Lower leg skin (tissue), 4 donors: ENCODE measurements at places on chromosomes 2 and 18.
A peak's percentile ranks its signal among the peaks of the same experiment; 100 is the strongest.

DNA sequence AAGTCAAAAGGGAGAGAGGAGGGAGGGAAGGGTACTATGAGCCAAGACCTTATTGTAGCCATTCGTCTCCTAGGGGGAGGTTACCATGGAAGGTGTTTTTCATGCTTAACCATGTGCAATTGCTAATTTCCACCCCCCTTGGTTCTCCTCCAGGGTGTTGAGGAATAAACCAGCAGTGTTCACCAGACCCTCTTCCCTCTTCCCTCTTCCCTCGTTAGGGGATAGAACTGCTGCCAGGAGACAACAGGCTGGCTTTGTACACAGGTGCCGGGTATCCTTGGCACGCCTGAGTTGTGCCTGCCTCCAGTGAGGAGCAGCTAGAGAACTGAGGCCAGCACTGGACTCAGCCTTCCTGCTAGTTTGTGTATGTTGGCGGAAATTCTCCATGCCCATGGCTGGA lies 41.1 kb upstream of the ARL5A start:
- DNase-seq, result no peak

GRCh38 chr2:161995553-161996016 lies 78.4 kb downstream of the DPP4 start:
- no peak for DNase-seq

DNA sequence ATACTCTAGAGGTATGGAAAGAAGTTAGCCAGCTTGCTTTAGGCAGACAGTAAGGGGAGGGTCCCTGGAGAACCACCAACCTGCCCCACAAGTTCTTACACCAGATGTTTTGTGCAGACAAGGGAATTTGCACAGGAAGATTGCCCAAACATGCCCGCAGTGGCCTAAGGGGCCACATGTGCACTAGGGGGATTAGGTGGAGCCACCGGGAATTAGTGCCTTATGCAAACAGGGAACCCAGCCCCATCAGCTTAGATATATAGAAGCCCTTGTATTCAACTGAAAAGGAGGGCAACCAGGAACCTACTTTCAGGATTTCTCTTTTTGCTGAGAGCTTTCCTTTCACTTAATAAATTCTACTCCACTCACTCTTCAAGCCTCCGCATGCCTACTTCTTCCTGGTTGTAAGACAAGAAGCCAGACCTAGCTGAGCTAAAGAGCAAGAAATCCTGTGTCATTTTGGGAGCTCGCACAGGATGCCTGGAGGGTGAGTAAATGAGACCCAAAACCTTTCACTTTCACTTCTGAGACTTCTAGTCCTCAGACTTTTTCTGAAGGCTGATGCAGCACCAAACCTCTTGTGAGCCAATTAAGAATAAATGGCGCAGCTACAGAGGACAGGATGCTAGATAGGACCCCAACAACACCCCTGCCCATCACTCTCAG lies 146.3 kb downstream of the GCA start:
- DNase-seq, result no peak

GRCh38 chr2:83565626-83566025 lies 893.5 kb downstream of the SUCLG1 start:
- no peak for DNase-seq

GRCh38 chr18:46751882-46752281 lies 5.0 kb downstream of the ST8SIA5 start:
- no peak for DNase-seq

- no peak for DNase-seq
Observed at GRCh38 chr2:164903204-164903603, 52.1 kb downstream of the SLC38A11 start.

DNA sequence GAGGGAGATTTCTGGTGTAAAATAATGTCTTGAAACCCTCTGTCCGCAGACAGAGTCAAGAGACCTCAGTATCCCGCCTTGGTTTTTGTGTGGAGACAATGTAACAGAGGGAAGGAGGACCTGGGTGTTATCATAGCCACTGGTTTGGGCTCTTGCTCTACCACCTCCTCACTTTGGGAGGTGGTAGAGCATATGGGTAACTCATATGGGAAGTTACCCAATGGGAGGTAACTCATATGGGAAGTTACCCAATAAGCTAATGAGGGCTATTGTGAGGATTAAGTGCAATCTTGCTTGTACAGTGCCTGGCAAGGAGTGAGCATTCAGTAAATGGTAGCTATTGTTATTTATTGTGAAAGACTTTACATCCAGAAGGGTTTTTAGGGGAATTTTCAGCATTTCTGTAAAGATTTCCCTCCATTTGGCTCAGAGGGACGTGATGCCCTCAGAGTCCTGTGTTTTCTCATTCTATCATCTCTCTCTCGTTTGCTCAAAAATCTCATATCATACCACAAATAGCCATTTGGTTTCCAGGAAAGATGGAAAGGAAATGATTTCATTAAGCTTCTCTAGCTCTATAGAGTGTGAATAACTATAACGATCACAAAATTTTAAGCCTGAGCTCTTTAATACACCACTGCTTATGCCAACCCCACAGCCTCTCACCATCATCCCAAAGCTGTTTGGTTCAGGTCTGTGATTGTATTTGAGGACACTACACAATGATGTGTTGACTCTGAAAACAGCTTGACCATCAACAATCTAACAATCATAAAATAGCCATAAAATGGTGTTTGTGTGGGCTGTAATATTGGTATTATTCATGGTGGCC lies 307.7 kb downstream of the STK39 start:
- DNase-seq, result no peak

GRCh38 chr2:120861191-120861575 lies 125.5 kb downstream of the GLI2 start:
- no peak for DNase-seq

DNA sequence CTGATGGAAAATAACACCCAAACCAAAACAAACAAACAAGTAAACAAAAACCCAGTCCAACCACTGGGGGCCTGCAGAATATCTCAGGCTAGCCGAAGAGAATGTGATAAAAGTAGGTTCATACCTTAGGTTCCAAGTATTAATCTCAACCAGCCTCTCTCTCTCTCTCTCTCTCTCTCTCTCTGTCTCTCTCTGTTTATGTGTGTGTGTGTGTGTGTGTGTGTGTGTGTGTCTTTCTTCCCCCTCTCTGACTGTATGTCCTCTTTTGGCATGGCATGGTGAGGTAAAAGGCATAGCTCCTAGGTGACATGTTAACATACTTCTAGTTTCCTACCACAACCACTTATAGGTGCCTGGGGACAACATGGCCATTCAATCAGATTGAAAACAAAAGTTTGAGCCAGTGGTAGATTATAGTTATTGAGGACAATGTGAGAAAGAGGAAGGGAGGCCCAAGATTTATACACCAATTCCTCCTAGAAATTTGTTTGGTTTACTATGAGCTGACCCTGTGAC lies 93.0 kb downstream of the SETBP1 start:
- DNase-seq, result no peak

DNA sequence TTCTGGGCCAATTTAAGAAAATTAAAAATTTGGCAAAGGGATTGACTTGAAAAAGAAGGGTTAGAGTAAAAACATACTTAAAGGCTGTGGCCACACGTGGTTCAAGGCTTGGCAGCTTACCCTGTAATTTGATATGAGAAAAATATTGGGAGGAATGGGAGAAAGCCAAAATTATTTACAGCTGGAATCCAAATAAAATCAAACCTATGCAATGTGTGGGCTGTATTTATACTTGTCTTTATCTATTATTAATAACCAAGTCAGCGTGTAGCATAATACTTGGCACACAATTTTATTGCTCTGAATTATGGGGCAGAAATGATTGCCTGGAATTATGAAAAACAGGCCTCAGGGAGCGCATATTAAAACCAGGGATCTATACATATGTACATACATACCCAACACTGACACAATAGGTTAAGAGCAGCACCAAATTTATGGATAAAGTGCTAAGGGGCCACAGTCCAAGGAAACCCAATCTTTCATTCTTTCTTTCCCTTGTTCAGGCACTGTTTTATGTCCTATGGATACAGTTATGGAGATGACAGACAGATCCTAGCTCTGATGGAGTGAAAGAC lies 35.6 kb downstream of the FAM124B start:
- DNase-seq, result no peak

GRCh38 chr18:58730618-58731017 lies 59.4 kb downstream of the MALT1 start:
- DNase-seq, result no peak

DNA sequence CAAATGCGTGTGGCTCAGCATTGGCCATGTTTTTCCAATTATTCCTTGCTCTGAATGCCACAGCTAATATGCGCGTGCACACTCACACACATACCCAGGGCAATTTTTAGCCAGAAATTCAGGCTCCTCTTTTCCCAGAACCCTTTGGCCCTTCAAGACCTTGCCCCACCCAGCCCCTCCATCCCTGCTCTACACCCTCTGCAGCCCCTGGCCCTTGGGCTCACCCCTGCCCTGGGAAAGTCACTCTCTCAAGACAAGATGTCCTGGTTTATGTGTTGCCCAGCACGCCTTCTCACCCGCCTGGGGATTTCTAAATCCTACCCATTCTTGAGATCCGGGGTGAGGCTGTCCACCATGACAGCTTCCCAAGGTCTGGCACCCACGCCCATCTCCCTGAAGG lies 319.7 kb downstream of the CYP26B1 start:
- no peak for DNase-seq

DNA sequence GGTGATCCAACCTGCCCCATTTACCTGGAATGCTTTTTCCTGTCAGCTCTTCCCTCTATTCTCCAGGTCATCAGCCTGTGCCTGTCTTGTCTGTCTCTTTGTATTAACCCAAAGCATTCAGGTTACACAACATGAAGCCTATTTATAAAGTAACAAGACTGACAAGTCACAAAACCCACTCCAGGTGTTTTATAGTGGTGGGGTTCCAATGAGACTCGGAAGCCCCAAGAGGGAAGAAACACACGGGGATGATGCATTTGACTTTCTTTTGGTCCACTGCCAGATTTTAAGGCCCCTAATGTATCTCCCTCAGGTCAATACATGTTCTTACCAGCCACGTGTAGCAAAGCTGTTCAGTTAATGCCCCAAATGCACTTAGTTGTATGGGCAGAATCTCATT lies 27.5 kb downstream of the TGFA start:
- no peak for DNase-seq

DNA sequence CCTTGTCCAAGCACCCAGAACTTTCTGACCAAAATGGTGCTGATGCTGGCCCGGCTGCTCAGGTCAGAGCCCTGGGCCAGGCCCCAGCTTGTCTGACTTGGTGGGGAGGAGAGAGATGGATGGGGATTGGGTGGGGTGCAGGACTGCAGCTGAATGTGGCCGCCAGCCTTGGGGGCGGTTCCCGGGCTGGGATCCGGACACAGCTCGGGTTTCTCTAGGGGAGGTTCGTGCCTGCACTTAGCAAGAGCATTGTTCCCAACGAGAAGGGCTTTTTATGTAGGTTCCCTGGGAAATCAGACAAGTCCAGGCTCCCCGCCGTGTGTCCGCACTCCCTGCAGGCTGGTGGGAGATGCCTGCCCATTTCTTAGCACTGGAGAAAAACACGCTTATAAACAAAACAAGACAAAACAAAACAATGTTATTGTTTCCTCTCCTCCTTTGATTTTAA lies 50.5 kb upstream of the HS6ST1 start:
- no peak for DNase-seq

DNA sequence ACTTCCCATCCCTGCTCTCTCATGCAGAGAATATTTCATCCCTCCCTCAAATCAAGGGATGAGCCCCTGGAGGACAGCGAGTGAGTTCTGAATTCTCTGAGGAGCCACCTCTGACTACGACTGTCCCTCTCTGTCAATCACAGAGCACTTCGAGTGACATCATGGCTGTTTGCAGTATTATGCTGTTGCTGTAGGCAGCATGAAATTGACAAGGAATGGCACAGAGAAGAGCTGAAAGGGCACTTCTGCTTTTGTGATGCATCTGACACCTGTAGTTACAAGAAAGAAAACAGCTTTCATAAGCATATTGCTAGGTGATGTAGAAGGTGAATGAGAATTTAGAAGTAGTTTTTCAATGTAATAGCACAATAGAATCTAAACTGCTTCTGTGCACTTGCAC lies 166.9 kb downstream of the ARHGAP15 start:
- no peak for DNase-seq

DNA sequence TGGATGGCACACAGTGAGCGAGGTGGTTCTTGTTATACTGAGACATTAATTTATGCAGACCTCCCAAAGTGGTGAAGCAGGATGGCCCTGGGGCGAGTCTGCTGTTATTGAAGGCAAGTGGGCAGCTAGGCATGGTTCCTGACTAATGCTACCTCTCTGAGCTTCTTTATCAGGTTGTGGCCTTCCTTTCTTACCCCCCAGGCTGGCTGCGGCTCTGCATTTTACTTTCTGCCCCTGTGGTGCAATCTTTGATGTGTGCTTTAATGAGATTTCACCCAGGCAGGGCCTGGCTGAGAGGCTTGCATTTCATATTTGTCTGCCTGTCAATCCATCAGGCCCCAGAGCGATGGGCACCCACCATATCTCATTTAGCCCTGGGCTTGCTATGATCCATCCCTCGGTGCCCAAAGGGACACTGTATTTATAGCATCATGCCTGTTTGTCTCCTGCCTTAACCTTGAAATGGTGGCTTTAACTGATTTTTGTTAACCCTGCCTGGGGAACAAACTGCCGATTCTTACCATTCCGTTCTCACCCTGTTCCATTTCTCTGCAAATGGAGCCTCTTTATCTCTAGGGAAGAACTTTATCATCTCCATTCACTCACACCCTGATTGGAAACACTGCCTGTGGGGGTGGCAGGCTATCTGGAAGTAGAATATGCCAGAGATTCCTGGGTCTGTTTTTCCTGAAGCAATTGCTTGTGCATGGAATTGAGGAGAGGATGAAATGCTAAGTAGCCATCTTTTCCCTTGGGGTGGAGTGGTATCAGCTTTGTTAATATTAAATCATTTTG lies 316.2 kb upstream of the THSD7B start:
- no peak for DNase-seq

DNA sequence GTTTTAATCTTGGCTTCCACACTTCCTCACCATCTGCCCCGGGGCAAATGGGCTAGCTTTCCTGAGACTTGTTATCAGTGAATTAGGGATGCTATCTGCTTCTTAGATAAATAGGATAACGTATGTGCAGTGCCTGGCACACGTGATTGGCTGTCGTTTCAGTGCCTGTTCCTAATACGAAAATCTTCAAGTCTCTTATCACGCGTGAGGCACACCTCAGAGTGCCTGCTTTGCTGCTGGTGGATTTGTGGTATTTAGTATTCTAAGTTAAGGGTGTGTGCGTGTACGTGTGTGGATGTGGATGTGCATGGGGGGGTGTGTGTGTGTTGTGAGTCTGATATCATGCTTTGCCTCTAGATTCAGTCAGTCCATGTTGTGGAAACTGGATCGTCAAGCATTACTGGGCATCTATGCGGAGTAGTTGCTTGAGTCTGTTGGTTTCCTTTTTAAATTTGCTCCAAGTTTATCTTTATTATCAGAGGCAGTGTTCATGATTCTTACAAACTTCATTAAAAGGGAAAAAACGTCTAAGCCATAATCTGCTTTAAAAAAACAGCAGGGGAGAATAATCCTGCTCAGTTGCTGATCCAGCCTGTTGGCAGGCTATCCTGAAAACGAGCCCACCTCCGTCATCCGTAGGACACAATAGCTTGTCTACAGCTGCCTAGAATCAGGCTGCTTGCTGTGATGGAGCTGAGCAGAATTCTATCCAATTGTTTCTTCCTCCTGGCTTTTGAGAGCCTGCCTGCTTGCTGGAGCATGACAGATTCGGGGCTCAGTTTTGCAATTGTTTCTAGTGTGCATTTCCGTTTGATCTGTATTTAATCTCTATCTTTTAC lies 6.6 kb downstream of the SH3RF3 start:
- peak; percentile 72 for DNase-seq
